ENCODE measurements at places on chromosomes 3 and 15.
A peak's percentile ranks its signal among the peaks of the same experiment; 100 is the strongest.

DNA sequence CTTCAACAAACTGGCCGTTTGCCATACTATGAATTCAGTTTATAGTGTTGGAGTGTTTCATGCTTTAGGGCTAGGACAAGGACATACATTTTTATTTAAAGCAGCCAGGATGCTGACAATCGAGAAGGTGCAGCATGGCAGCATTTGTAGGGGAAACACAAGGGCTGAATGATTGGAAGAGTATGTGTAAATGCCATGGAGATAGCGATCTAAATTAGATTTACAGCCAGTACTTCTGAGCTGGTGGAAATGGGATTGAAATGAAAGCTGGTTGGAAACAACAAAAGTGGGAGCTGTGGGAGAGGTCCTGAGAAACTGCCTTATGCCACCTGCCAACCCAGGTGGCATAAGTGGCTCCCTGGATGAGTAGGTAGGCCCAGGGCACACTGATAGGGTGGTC, 209.9 kb upstream of the MRPL3 start:
- DNase-seq: no peak

DNA sequence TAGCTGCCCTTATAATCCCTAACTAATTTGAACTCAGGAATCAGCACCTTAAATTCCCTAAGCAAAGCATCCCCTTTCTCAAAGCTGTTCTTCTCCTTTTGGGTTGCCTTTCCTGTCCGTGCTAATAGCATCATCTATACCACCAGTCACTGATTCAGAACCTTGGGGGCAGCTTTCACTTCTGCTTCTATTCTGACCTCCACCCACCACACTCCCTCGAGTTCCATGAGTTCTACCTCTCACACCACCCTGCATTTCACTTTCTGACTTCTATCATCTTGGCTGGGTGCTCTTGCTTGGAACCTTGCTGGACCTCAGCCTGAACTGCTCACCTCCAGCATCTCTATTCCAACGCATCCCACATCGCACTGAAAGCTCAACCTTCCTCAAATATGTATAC, 55.4 kb upstream of the KCNMB2 start:
- DNase-seq: no peak

DNA sequence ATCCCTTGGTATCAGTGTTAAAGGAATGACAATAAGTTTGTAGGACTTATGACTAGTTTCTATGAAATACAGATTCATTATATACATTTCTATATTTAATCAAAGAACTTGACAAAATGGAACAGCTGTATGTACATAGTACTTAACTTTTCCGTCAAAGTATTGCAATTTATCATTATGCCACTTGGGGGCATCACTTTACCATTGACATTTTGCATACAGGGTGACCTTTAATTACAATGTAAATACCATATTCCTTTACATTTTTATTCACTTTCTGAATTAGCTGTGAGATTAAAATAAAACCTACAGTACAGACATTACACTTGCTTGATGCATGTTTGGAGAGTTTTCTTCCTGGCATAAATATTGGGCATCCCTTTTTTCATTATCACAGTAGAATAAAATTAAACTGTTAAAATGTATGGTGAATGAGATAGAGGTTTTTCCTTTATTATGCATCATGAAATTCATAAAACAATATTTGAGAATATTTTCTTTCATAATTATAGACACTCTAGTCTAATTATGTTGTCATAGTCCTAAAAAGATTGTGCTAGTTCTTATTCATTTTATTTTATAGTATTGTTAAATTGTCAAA, 6.9 kb downstream of the NEK11 start:
- DNase-seq: peak; percentile 45

GRCh38 chr3:133494469-133494868, 79.0 kb upstream of the CDV3 start:
- peak; percentile 25 for DNase-seq

DNA sequence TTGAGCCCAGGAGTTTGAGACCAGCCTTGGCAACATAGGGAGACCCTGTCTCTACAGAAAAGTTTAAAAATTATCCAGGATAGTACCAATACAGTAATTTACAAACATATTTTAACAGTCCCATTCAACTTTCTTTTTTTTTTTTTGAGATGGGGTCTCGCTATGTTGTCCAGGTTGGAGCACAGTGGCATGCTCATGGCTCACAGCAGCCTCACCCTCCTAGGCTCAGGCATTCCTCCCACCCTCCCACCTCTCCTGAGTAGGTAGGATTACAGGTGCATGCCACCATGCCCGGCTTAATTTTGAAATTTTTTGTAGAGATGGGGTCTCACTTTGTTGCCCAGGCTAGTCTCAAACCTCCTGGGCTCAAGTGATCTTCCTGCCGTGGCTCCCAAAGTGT, 12.5 kb upstream of the MAP6D1 start:
- no peak for DNase-seq

DNA sequence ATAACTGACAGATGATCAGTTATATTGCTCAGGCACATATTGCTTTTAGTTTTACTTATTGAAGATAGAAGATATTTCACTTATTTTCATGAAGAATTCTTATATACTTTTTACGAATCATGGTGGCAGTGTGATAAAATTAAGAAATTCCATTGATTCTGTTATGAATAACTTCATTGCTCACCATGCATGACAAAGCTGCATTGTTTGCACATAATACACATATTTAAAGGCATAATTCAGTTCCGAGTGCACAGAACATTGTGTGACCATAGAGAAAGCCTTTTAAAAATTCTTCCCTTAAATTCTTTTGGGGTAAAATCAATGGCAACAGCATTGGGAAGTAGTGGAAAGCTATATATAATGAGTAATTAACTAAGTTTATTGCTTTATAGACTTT, 82.5 kb upstream of the NAALADL2 start:
- no peak for DNase-seq

DNA sequence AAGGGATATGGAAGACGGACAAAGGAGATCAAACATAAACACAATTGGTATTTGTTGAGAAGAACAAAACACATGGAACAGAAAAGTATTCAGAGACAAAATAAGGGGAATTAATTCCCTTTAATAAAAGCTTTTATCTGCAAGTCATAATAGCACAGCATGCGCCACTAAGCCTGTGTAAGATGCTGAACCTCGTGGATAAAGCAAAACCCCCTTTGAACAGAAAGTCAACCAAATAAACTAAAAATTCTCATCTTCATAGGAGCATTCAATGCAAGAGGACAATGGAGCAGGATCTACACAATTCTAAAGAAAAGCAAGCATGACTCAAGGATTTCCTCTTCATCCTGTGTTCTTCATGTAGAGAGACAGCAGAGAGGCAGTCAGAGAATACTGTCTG, 274.3 kb upstream of the GOLGA6L4 start:
- no peak for DNase-seq

- no peak for DNase-seq
Observed at GRCh38 chr3:46408853-46409252, 1.8 kb downstream of the CCRL2 start.

GRCh38 chr3:152902141-152902669, 67.3 kb downstream of the P2RY1 start:
- DNase-seq: no peak

- no peak for DNase-seq
Observed at GRCh38 chr3:42708611-42709151, 6.1 kb upstream of the HHATL start.

GRCh38 chr3:50532062-50532705, 28.8 kb upstream of the CACNA2D2 start:
- no peak for DNase-seq

DNA sequence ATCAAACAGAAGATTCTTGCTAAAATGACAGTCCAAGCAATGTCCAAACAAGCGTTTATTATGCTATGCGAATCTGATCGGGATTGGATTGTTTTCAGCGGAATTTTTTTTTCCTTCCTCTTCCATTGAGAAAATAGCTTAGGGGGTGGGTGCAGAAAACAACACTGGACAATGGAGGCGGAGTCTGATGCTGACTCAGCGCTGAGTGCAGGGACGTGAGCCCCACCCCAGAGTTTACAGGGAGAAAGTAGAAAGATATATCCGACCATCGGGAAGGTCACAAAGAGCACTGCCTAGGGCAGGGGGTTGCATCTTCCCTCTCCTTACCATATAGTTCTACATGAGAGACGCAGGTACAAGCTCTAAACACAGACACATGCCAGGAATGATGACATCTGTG, 117.0 kb downstream of the FOXP1 start:
- no peak for DNase-seq

- no peak for DNase-seq
Observed at GRCh38 chr15:47786371-47786770, 69.1 kb downstream of the SEMA6D start.

- DNase-seq: peak; percentile 60
Observed at GRCh38 chr15:33059184-33059583, 135.3 kb downstream of the FMN1 start.

DNA sequence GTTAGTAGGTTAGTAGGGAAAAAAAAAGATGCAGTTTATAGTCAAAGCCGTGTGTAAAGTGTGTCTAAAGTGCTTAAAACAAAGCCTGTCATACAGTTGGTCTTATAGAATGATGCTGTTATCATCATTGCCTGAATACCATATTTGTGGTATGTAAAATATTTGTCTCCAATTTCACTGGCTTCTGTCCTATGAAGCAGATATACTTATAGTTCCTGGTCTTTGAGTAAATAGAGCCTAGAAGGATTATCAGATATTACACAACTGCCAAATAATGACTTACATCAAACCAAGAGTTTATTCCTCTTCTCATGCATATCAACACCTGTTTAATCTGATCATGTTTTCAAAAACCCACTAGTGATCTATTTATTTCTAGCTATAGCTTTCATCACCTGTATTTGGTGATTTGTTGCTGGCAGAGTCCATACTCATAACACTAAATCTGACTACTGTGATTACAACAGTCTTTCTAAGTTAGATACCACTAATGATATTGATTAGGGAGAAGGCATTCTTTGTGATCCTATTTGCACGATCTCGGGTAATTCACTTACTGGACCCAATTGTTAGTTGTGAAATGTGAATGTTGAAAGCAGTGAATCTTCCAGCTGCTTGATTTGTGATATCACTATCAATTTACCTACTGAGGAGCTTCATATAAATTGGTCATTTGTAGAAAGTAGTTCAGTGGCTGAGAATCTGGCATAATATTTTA, 413.7 kb downstream of the LPP start:
- peak; percentile 55 for DNase-seq

DNA sequence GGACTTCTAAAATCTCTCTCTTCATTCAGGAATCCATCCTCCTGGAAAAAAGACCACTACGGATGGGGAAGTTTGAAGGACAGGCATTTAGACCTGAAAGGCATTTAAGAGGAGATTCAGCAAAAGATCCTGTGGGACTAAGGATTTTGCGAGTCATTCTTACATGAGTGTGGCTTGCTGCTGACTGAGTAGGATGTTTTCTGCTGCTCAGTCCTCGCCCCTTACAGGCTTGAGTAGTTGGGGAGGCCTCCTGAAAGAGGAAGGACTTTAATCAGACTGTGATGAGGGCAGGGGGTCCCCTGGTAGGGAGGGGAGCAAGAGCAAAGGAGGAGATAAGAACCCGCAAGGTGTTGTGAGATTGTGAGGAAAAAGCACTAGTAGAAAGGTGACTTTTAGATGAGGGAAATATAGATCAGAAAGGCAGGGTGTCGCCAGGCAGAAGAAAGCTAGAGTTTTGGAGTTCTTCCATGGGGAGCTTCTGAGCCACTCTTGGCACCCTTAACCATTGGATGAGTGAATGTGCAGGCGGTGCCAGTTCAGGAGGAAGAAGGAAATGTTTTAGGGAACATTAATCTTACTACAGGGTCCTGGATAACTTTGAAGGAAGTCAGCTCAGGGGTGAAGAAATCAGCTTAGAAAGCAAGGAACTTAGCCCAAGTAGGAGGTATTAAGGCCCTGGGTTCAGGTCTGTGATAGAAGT, 171.1 kb downstream of the RORA start:
- peak; percentile 31 for DNase-seq

- no peak for DNase-seq
Observed at GRCh38 chr15:76252249-76252648, 59.0 kb downstream of the ETFA start.

GRCh38 chr3:15633766-15634598, 32.4 kb downstream of the BTD start:
- no peak for DNase-seq

DNA sequence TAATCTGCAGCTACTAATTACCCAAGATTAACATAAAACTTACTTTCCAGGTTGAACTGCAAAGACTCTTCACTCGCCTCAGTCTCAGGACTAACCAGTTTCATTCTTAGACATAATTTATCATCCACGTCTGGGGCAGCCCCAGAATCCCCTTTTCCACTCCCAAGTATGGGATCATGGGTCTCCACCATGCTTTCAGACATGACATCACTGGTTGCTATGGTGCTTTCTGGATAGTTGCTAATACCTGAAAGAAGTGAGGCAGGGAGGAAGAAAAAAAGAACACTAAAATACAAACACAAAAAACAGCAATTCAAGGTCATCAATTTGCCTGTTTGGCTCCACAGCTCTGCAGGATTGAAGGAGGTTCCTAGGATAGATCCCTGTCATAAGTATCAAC, 46.6 kb downstream of the TP53BP1 start:
- no peak for DNase-seq

DNA sequence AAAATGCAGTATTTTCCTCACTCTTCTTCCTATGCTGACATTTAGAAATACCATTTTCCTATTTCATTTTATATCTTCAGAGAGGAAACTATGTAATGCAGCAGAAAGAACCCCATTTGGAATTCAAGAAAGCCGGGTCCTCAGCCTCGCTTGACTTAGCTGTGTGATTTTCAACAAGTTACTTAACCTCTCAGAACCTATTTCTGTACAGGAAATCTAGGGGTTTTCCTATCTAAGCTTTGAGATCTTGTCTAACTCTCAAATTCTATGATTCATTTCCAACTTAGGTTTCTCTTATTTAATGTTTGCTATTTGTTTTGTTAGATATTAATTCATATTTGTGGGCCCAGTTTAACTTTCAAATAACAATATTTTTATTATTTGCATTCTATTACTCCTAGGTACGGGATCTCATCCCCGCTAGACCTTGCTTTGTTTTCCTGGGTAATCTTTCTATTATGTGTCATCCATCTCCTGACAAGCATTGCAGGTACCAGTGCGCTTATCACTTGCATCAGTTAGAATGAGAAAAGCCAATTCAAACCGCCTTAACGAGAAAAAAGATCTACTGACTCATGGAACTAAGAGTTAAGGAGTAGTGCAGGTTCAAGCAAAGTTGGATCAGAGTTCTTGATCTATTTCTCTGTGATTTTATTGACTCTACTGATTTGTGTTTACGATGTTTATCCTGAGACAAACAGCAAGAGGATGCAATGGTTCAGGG, 70.6 kb upstream of the BHLHE40 start:
- DNase-seq: no peak

DNA sequence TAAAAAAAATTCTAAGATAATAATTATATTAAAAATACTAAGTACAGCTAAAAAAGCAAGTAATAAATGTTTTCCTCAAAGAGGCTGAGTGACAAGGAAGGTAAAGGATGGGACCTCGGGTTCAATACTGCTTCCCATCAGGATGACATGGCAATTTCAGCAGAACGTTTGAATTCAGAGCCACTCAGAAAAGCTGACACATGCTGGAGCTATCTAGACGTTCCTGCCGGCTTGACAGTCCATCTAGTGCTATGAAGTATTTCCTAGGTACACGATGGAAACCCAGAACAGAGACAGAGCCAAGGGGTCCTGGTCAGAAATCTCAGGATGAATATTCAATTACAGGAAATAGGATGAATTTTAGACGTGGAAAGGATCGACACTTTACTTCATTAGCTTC, 361.8 kb downstream of the FGF12 start:
- no peak for DNase-seq

GRCh38 chr3:184578822-184579221, 17.2 kb downstream of the EPHB3 start:
- no peak for DNase-seq

- no peak for DNase-seq
Observed at GRCh38 chr3:14789640-14790285, 29.0 kb upstream of the FGD5 start.
